ENCODE measurements at places on chromosomes 2 and 18.

DNA sequence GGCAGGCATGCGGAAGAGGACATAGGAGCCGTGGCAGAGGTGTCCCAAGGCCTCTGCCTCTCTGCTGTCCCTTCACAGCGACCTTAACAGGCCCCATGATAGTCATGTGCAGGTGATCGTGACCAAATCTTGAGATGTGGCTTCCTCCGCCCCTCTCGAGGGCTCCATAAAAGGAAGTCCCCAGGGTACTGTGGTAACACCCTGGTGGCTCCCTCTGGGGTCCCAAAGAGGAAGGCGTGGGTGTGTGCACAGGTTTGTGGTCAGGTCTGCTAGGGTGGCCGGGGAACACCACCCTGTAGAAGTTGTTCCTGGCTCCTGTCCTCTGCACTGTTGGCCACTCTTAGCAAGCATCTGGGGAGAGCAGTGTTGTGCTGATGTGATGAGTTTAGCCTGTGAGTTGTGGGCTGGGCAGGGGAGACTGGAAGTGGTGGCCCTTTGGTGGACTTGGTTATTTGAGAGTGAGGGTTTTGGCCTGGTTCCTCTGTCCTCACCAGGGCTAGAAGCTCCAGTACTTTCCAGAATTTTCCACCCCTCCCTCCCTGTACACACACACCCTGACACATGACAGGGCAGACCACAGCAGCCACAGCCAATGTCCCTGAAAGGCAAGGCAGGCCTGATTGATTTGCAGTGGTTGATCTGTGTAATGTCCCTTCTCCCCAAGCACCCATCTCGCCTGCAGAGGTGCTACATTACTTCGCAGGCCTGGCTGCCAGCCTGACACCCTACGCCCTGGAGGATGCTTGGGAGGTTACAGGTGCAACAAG lies 68.9 kb upstream of the BOD1L2 start:
- DNase-seq, result no peak

DNA sequence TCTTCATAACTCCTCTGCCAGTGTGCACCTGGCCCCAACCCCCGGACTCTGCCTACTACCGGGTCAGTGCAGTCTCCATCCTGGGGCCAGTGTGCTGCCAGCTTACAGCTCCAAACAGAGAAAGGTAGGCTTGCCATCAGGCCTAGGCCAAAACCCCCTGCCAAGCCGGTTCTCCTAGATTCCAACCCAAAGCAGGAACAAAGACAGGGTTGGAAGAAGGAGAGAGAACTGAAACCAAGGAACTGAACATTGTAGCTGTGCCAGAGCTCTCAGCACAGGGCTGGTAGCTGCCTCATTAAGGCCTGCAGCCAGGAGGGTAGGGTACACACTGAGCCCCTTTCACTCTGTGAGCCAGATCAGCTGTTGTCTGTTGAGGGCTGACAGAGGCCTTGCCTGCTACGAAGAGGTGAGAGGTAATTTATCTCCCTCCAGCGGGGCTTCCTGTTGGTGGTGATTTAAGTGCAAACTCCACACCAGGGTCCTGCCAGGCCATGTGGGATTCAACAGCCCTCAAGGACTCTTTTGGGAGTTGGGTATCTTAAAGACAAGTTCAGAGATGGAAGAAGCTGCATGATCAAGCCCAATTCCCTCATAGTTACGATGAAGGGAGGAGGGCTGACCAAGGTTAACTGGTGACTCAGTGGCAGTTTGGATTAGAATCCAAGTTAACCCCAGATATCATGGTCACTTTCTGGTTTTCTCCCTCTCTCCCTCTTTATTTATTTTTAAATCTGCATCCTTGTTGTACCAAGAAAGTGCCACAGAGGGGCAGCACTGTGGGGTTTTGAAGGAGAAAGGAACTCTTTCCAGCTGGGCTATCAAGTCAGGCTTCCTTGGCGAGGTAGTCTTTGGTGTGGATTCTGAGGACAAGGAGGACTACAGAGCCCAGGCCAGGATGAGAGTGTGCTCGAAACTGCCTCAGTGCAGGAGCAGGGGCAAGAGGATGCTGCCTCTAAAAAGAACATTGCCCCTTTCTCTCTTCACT lies 48.1 kb downstream of the CYRIA start:
- DNase-seq, result no peak

- no peak for DNase-seq
Observed at GRCh38 chr2:44970846-44971450, 29.4 kb downstream of the SIX3 start.

DNA sequence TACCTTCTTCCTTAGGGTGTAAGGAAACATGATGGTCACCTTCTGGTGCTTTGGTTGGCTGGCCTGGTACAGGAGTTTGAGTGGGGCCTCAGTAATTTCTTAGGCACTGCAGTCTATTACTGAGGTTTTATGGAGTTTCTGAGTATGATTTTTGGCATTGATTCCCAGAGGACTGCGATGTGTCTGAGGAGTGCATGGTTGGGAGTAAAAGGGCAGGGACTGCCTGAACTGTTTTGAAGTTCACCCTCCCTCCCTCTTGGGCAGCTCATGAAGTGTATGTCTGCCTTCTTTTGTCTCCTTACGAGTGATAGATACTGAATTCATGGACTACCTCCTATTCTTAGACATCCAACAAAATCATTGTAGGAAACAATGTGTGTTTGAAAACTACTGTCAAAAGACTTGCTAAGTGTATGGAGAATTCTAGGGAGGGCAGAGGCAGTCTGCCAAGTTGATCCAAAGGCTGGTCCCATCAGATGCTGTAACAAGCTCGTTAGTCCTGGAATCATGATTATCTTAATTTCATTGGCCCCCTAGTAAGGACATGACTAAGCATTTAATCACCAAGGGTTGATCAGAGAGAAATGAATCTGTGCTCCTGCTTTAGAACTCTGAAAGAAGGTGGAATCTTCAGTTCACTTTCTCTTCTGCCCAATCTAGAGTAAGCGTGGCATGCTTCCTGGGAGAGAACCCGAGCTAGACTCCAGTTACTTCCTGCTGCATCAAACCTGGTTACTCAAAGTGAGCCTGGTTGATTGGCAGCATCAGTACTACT lies 26.5 kb downstream of the LYPD6B start:
- DNase-seq, result no peak

DNA sequence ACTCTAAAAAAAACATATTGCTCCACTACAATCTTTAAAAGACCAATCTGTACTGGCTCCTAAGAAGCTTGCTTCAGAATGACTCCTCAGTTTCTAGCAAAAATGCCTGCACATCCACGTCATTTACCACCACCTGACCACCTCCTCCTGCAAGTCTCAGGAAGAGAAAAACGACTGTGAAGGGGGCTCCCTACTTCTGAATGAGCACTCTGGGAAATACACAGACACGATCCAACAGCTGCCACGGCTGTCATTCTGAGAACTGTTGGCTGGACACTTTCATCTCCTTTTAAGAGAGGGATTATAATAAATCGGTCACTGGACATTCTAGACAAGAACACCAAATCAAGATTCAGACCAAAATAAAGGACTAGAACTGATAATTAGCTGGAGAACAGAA lies 21.5 kb downstream of the EPG5 start:
- no peak for DNase-seq

DNA sequence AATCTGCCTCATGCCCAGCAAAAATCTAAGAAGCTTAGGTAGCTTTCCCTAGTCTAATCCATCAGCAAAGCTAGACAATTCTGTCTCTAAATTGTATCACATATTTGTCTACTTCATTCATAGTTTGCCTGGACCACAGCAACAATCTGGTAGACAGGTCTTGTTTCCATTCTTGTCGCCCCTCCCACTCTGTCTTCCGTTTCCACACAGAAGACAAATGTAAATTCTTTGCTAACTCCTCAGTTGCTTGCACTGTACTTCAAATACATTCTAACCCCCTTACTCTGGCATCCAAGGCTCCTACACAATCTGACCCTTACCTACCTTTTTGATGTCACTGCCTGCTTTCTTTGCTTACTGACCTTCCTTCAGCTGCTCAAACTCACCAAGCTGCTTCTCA lies 40.1 kb downstream of the THUMPD2 start:
- DNase-seq, result no peak

DNA sequence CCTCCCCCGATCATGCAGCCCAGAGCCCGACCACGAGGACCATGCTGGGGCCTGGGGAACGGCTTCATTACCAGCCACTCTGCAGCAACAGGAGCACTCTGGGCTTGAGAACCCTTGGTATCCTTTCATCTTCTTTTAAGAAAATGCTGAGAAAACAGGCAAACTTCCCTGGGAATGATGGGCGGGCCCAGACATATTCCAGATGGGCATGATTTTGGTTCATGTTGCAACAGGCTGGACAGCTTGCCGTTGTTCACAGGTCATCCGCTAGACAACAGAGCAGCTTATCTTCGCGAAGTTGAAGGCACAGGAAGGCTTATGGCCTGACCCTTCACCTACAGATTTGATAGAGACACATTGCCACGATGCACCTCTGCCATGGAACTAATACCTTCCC lies 121.0 kb downstream of the KLHL29 start:
- no peak for DNase-seq

DNA sequence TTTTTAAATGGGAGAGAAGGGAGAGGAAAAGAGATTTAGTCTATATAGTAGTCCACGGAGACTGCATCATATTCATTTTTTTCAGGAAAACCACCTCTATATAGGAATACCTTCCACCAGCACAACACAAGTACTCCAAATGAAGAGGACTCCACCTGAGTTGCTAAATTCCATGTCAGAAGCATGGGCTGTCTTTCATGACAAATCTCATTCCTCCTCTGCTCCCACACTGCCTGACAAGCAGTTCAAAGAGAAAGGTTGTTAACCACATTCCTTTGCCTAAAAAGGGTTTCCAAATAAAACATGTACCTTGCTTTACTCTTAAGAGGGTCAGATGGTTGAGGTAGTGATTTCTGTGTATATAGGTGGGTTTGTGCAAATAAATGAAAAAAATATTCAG lies 122.0 kb downstream of the TMEFF2 start:
- DNase-seq, result no peak

GRCh38 chr2:6787376-6787775 lies 78.3 kb downstream of the CMPK2 start:
- no peak for DNase-seq

GRCh38 chr2:21035974-21036707 lies 7.7 kb downstream of the APOB start:
- DNase-seq, result no peak

DNA sequence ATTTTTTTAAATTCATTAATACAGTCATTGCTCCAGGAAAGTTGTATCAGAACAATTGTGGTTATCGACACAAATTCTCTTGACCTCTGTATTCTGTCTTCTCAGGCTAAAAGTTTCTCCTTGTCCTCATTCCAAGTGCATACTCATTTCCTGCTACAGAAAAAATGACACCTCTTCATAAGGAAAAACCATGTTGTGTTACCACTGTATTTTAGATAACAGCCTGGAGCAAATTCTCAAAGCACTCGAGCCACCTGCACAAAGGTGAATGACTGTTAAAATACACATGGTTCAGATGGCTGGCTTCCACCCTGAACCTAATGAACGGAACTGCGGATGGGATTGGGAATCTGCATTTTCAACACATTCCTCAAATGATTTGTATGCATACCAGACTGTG lies 586.5 kb downstream of the EPHA4 start:
- no peak for DNase-seq

- DNase-seq, result no peak
Observed at GRCh38 chr18:22102953-22103646, 66.3 kb upstream of the GATA6 start.

DNA sequence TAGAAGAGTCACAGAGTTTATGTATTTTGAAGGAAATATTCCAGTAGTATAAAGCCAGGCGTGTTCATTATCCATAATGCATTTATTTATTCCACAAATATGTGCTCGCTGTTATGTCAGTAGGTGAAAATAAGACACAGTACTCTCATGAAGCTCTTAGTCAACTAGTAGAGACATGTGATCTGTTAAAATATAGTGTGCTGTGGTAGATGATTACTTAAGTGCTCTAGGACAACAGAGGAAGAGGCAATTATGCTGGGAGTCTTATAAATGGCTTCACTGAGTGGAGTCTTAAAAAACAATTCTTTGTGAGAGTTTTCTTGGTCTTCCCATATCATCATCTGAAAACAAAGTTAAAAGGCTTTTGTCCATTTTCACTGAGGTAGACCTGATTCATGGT lies 457.3 kb downstream of the XIRP2 start:
- no peak for DNase-seq

GRCh38 chr2:11669454-11670291 lies at the start of gene NTSR2:
Gene NTSR2 (minus strand): TSS chr2:11670195. CDS start chr2:11670129, 66 bp downstream.
- DNase-seq, result no peak

GRCh38 chr18:58451115-58451971 lies 177.5 kb downstream of the ALPK2 start:
- no peak for DNase-seq

- DNase-seq, result no peak
Observed at GRCh38 chr2:46387886-46388515, 90.8 kb downstream of the EPAS1 start.

DNA sequence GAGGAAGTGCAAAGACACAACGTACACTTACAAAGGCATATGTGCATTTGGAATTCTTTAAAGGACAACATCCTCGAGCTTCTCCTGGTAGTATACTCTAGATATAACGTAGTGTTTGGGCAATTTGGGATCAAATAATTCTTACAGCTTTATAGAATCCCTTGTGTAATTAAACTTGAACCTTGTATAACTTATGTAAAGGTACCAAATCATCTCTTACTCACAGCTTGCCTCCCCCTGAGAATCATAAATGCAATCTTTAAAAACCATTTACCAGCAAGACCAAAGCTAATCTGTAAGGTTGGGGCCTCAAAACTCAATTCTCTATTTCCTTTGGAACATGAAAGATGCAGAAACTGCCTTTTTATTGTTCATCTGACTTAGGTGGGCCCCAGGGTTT lies 12.2 kb upstream of the TNP1 start:
- no peak for DNase-seq

DNA sequence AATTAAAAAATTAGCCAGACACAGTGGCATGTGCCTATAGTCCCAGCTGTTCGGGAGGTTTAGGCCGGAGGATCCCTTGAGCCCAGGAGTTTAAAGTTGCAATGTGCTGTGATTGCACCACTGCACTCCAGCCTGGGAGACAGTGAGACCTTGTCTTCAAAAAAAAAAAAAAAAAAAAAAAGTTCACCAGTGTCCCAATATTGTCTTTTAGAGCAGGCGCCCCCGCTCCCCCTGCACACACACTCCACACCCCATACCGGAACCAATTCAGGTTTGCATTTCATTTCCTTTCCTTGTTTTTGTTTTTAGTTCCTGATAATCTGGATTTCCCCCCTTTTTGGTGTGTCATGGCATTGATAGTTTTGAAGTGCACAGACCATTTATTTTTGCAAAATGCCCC lies 10.4 kb downstream of the TMEM87B start:
- no peak for DNase-seq

DNA sequence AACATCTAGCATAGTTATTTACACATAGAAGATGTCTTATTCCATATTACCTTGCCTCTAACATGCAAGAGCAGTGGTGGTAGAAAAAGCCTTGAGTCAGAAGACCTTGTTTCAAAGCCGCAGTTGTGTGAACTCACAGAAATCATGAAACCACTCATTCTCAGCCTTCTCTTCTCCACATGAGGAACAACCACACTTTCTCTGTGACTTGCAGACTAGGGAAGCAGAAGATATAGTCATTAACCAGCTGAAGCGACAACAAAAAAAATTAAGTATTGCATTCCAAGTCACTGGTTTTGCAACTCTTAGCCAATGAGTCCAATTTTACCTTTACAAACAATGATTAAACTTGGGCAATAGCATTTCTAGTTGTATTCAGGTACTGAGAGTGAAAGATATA lies 19.0 kb downstream of the TWSG1 start:
- no peak for DNase-seq

Measured in activated gamma-delta T cell (primary cell).